ENCODE measurements at places on chromosomes 5 and 9.

DNA sequence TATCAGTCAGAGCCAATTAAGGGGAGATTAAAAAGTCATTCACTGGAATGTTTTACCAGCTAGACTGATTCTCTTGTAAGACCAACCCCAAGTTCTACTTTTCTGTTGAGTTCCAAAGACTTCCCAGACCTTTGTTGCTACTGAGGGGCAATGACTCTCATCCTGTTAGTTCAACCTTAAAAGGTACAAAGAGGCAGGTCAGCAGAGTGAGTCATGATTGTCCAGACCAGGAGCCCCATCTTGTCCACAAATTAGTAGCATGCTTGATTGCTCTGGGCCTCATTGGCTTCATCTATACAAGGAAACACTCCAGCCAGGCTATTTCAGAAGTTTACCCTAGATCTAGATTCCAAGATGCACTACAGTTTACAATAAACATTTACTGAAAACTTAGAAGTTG lies 79.9 kb upstream of the IL7R start:
- DNase-seq = no peak

DNA sequence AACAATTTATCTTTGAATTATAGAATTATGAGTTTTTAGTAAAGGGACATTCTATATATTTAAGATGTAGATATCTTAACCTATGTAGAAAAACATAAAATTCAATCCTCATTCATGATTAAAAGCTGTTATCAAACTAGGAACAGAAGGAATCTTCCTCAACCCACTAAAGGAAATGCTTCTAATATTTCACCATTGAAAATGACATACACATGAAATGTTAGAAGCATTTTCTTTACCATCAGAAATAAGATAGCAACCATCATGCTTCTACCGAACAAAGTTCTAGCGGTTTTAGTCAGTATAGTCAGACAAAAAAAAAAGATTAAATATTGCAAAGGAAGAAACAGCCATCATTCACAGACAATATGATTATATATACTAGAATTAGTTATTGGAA lies 32.2 kb downstream of the SHOC1 start:
- no peak for DNase-seq

DNA sequence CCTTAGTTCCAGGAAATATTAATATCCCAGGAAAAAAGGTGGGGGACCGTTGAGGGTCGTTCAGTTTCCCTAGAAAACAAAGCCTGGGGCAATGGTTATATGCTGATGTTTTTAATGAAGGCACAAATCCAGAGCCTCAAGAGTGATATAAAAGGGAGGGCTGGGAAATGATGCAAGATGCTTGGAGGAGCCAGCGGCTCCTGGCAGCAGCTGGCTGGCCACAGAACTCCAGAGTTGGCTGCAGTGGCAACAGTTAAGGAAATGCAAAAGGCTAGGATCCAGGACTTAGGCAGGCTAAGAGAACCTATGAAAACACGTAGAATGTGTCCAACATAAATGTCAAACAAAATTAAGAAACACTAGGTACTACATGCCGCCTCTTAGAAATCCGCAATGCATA lies 31.0 kb upstream of the B4GALT1 start:
- DNase-seq = peak; percentile 39

GRCh38 chr5:17024686-17025180 lies 88.6 kb upstream of the MYO10 start:
- peak; percentile 71 for DNase-seq

Measured in AG08396 (cell line).